ENCODE measurements at places on chromosomes 5 and 9.

DNA sequence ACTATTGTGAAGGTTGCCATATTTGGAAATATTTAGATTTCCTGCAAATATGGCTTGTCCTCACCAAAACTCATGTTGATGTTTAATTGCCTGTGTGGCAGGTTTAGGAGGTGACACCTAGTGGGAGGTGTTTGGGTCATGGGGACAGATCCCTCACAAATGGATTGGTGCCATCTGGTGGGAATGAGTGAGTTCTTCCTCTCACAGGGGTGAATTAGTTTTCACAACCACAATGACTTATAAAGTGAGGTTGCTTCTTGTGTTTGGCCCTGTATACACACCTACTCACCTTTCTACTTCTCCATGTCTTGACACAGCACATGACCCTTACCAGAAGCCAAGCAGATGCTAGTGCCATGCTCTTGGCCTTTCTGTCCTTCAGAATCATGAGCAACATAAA, 41.1 kb downstream of the ISOC1 start:
- DNase-seq: peak; percentile 5

- DNase-seq: no peak
These were observed 123.5 kb upstream of the SPDL1 start for GRCh38 chr5:169460123-169460522.

GRCh38 chr5:179504600-179505396, 45.6 kb upstream of the RUFY1 start:
- no peak for DNase-seq

- DNase-seq: no peak
These were observed 65.1 kb upstream of the PTCH1 start for GRCh38 chr9:95581900-95582299.

DNA sequence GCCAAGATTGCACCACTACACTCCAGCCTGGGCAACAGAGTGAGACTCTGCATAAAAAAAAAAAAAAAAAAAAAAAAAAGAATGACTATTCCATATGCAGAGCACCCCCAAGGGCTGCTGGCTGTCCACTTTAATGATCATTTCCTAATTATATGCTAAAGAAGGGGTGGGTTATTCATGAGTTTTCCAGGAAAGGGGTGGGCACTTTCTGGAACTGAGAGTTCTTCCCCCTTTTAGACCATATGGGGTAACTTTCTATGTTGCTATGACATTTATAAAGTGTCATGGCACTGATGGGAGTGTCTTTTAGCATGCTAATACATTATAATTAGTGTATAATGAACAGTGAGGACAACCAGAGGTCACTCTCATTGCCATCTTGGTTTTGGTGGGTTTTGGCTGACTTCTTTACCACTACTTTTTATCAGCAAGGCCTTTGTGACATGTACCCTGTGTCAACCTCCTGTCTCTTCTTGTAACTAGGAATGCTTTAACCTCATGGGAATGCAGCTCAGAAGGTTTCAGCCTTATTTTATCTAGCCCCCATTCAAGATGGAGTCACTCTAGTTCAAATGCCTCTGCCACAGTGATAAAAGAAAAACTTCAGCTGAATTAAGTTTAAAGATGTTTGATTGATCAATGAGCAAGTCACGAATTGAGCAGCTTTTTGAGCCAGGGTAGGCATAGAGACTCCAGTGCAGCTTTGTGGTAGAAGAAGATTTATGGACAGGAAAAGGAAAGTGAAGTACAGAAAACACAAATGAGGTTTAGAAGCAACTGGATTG, 7.1 kb upstream of the NANS start:
- no peak for DNase-seq

GRCh38 chr9:78236551-78236910, 656 bp downstream of the CEP78 start:
- no peak for DNase-seq

- DNase-seq: no peak
These were observed 259.3 kb downstream of the TUSC1 start for GRCh38 chr9:25418974-25419373.

- no peak for DNase-seq
These were observed 735.3 kb upstream of the ZNF608 start for GRCh38 chr5:125481506-125482465.

- DNase-seq: no peak
These were observed 282.9 kb downstream of the SLF1 start for GRCh38 chr5:94901191-94901979.

- DNase-seq: no peak
These were observed 42.6 kb upstream of the ANKRD18A start for GRCh38 chr9:38662763-38663593.

DNA sequence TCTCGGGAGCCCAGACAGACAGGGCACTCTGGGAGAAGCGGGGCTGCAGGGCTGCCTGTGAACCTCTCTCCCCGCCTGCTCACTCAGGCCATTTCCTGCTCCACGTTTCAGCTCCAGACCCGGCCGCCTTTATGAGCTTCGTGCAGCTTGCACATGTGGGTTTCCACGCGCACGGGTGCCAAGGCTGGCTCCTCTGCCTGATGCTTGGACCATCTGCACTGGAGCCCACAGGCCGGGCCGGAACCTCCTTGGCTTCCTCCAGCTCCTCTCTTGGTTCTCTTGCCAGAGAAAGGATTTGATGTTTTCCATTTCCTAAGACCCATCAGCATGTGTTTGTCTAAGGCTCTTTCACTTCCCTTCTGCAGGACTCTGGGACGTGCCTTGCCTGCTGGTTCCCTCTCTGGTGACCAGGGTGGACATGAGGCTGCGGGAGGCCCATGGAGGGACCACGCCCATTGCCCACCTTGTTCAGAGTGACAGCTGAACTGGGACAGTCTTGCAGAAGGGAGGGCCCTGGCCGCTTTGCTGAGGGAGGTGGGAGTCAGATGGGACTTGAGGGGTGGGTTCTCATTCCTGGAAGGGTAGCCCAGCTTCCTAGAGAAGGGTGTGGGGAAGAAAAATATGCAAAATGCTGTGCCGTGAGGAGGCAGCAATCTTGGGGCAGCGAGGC, 23.3 kb upstream of the COL5A1 start:
- no peak for DNase-seq

Measured in left colon (tissue), 2 donors.